ENCODE measurements at places on chromosomes 5 and 9.

- DNase-seq: no peak
These were observed 19.1 kb upstream of the GLE1 start for GRCh38 chr9:128485414-128485855.

GRCh38 chr5:12934722-12935121 lies 1009.8 kb downstream of the DNAH5 start:
- DNase-seq: no peak

GRCh38 chr5:151427258-151427657 lies 20.1 kb upstream of the SLC36A1 start:
- no peak for DNase-seq

DNA sequence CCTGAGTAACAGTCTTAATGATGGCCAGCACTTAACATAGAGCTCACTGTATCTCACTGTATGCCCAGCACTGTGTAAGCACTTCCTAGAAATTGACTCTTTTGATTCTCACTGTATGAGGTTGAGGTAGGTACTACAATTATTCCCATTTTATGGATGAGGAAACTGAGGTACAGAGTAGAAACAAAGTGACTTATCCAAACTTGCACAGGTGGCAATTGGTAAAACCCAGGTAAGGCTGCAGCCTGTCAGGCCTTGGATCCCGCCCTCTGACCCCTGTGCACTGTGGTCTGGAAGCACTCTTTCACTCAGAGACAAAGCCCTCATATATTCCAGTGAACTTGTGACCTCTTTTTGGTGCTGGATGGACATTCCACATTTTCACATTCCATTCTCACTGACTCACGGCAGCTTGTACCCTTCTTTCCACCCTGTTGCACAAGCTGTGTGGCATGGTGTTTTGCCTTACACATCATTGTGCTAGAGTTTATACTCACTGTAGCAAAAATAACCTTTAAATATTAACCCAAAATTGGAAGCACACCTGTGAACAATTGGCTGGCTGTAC lies 21.7 kb downstream of the ANKRD55 start:
- DNase-seq: no peak

- peak; percentile 65 for DNase-seq
These were observed 146.2 kb upstream of the GPR151 start for GRCh38 chr5:146662229-146662628.

DNA sequence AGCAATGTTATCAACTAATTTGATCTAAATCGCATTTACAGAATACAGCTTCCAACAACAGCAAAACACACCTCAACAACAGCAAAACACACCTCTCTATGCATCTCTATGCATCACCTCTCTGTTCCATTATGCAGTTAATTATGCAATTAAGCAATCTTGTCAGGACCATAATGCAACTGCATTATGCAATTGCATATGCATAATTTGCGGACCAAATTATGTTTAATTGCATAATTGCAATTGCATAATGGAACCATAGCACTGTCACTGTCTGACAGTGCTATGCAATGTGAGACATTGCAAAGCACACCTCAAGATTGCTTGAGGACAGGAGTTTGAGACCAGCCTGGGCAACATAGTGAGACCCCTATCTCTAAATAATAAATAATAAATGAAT lies 80.4 kb upstream of the PRSS3 start:
- no peak for DNase-seq

DNA sequence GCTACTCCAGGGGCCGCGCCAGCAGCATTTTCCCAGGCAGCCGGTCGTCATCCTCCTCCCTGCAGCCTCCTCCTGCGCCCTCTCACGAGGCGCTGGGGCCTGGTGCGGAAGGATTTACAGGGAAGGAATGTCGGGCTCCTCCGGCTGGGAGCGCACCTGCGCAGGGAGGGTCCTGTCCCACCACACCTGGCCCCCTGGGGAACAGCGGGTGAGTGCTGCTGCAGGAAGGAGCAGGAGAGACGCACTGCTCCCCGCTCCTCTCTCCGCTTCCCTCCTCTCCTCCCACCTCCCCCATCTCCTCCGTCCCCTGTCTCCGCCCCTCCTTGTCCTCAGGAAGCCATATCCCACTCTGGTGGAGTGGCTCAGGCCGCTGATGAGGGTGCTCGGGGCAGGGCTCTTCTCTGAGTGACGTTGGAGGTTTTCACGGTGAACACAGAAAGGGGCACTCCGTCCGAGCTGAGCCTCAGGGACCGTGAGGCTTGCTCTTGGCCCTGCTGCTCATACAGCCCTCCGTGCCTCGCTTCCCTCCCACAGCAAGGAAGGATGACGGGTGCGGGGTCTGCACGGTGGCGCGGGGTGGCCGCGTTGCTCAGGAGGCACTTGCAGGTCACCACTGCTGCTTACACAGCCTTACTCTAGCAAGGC lies 31.3 kb downstream of the IRX4 start:
- DNase-seq: no peak

GRCh38 chr5:144972317-144972716 lies 801.6 kb downstream of the KCTD16 start:
- DNase-seq: no peak

DNA sequence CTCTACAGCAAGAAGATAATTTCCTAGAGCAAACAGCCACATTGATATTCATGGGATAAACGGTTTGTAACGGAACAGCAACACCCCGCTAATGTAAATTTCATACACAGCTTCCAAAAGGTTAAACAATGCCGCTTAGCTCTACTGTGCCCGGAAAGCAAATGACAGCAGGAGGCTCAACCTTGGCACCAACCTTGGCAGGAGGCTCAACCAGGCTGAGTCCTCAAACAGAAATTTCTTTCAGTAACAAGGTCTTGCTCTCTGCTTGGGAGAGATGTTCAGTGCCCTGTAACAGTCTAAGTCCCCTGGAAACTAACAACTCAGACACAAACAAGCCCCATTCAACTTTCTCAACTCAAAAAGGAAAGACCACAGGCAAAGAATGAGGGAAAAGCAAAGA lies 11.1 kb upstream of the PPP1R2B start:
- no peak for DNase-seq

GRCh38 chr5:84085387-84086041 lies 299.2 kb downstream of the EDIL3 start:
- no peak for DNase-seq

DNA sequence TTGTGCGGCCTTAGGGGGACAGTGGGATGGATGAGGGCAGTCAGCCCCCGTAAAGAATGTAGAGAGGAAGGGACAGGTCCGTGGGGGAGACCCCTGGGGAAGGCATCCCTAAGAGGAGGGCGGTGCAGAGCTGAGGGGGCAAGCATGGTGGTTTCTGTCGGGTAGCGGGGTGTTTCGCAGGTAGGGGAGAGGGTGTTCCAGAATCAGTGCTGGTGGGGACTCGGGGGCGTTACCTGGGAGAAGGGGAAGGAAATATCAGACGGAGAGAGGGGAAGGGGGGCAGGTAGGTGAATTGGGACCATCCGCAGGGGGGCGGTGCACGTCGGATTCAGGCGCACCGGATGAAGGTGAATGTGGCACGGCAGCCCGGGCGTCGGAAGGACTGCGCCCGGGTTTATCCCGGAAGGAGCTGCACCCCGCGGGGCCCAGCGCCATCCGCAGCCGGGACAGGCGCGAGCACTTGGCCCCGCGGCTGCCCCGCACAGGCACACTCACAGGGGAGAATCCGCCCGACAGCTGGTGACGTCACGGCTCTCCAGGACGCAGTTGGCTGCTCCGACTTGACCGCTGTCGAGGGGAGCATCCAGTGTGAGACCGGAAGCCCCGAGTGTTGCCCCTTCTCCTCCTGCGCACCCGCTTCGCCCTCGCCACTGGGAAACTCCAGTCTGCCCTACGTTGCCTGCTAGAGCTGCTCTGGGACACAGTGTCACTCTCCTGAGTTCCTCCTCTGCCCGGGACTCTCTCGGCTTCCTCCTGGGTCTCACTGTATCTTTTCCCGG lies 1.3 kb downstream of the CD72 start:
- peak; percentile 87 for DNase-seq

DNA sequence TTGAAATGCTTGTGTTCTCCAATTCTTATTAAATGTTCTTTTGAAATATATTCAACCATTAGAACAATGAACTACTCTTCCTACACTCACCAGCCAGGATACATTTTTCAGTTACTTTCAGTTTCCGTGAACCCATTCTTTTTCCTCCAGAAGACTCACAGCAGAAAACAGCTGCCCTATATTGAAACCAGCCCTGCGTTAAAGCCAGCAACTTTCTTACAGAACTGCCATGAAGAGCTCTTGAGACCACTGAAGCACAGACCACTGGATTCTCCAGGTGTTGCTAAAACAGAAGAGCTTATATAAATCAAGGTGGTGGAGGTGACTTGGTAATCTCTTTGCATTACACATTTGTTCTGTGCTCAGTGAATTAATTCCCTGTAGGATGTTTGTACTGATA lies 365.9 kb upstream of the C9orf72 start:
- DNase-seq: no peak

- DNase-seq: no peak
These were observed 63.5 kb upstream of the SLC2A8 start for GRCh38 chr9:127333221-127334064.

- no peak for DNase-seq
These were observed 12.6 kb downstream of the PDE6A start for GRCh38 chr5:149931992-149932436.

Measured in CD4-positive, alpha-beta T cell treated with Interleukin-4 for 1 hour (primary cell).